ENCODE measurements at places on chromosomes 7 and 10. TPM values are rescaled to one million over a fixed set of nuclear protein-coding genes. Genes with fewer than 3 reads are reported as not detected.

The TUBB8 gene
- total RNA-seq: not detected

GRCh38 chr7:129644634-129645230, 33.2 kb downstream of the NRF1 start:
- no peak for DNase-seq

DNA sequence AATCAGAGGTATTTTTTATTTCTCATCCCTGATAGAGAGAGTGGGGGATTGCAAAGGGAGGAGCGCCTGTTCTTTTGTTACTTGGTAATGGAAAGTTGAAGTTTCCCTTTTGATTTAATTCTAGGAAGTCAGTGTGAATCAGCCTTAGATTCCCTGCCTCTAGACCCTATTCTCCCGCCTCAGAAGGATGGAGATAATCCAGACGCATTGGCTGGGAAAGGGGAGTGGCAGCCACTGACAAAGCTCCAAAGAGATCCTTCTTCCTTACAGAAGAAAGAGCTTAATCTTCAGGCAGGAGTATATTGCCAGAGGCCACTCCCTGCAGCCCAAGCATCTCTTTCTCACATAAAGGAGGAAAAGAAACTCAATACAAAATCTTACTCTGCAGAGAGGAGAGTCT, 122.3 kb upstream of the GALNT17 start:
- peak; percentile 52 for DNase-seq

DNA sequence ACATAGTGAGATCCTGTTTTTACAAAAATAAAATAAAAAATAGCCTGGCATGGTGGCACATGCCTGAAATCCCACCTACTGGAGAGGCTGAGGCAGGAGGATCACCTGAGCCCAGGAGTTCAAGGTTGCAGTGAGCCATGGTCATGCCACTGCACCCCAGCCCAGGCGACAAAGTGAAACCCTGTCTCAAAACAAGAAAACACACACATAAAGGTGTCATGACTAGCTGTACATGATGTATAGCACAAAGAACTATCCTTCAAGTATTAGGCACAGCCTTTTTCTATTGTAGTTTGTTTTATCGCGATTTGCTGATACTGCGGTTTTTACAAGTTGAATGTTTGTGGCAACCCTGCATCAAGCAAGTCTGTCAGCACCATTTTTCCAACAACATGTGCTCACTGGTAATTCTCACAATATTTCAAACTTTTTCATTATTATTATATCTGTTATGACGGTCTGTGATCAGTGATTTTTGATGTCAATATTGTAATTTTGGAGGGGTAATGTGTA, 11.5 kb upstream of the SNX13 start:
- DNase-seq: no peak

GRCh38 chr10:113179265-113179664, 229.2 kb downstream of the TCF7L2 start:
- no peak for DNase-seq

The SPDYE9 gene
- total RNA-seq: not detected

- no peak for DNase-seq
Observed at GRCh38 chr10:28331841-28332240, 29.0 kb upstream of the MPP7 start.

- peak; percentile 64 for DNase-seq
Observed at GRCh38 chr10:96511044-96511945, 2.4 kb downstream of the TLL2 start.

GRCh38 chr7:11587814-11588213, 244.2 kb downstream of the THSD7A start:
- DNase-seq: no peak

The CDHR3 gene
- total RNA-seq: 62.5 TPM

GRCh38 chr7:29614229-29614628, 50.6 kb downstream of the PRR15 start:
- DNase-seq: no peak

The LMBR1 gene
- total RNA-seq: 62.5 TPM

- DNase-seq: peak; percentile 52
Observed at GRCh38 chr10:16832351-16833080, 15.3 kb upstream of the RSU1 start.

The CPA2 gene
- 64.7 TPM for total RNA-seq

The GLCCI1 gene
- total RNA-seq: 36.2 TPM

The OPN1SW gene
- total RNA-seq: not detected

DNA sequence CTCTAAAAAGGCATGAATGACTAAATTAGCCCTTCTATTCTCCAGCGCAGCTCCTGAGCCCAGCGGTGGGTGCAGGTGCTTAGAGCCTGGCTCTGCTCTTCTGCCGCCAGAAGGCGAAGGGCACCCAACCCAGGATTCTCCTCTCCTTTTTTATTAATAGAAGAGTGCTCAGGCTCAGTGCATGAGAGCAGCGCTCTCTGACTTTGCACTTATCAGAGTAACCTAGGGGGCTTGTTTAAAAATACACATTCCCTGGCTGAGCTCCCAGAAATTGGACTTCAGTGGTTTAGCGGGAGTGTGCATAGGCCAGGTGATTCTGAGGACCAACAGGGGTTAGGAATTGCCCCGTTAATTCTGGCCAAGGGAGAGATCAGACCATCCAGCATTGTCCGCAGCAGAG, 1.7 kb upstream of the PFKP start:
- DNase-seq: no peak

DNA sequence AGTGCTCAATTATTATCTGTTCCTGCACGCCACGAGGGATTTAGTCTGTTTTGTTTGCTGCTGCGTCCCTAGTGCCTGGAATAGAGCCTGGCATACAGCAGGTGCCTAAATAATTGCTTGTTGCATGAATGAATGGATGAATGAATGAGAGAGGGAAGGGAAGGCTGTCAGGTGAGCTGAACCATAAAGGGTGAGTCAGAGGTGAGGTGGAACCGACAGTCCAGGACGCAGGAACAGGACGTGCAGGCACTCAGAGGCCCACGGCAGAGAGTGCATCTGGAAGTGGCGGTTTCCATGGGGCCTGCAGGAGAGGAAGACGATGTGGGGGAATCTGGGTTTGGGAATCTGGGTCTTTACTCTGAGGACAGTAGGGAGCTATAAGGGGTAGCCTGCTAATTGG, 17.7 kb upstream of the PPIF start:
- DNase-seq: no peak

DNA sequence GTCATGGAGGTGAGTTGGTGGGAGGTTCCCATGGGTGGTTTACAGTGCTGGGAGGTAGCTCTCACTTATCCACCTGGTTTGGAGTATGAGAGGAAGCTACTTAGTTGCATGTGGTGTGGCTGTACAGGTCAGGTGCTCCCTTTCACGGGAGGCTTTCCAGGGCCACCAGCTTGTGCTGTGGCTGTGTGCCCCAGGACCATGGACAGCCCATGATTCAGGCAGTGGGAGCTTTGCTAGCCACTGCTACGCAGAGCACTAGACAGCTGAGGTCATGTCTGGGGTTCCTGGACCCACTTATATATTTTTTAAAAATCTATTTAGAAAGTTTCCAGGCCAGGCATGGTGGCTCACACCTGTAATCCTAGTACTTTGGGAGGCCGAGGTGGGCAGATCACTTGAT, 42.5 kb upstream of the KCNMA1 start:
- DNase-seq: no peak

DNA sequence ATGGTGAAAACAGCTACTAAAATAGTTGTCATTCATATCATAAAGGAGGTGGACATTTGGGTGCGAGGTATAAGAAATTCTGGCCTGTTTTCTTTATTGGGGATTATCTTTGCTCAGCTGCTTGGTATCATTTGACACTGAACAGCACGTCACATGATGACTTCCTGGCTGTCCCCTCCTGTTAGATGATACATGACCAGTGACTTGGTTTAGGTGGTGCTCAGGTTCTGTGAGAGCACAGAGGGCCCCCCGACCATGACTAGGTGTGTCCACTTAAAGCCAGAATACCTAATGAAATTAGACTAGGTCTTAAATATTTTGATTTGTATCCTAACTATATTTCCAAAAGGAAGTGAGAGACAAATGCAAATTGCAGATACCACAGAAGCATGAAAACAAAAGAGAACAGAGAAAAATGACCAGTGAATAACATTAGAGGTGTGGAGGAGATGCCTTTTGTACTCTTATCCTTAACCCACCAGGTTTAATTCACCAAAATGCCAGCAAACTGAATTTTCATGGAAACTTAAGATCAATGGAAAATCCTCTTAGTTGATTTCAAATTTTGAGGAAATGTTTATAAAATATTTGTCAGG, 50.6 kb upstream of the GJD4 start:
- DNase-seq: no peak
